Tibial nerve (tissue), 4 donors: ENCODE measurements at places on chromosomes 16 and 17.

DNA sequence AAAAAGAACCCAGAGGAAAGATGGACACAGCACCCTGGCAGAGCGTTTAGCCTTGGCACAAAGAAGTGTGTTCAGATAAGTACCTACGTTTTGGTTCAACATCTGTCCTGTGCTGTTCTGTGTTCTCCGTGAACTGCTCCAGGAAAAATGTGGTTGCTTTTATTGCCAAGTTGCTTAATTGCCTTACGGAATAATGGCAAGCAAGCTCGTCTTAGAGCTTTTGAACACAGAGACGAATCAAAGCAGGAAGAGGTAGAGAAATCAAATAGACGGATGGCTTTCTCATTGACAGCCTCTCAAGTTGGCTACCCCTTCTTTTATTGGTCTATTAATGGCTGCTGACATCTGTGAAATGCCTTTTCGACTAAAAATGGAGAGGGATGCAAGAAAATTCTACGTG is 911.1 kb upstream of the EEF2KMT start:
- DNase-seq = no peak

- DNase-seq = no peak
Measured at GRCh38 chr17:51818777-51819176, 339.7 kb downstream of the CA10 start.

GRCh38 chr17:9971991-9972390 is 66.9 kb upstream of the RCVRN start:
- peak; percentile 58 for DNase-seq

DNA sequence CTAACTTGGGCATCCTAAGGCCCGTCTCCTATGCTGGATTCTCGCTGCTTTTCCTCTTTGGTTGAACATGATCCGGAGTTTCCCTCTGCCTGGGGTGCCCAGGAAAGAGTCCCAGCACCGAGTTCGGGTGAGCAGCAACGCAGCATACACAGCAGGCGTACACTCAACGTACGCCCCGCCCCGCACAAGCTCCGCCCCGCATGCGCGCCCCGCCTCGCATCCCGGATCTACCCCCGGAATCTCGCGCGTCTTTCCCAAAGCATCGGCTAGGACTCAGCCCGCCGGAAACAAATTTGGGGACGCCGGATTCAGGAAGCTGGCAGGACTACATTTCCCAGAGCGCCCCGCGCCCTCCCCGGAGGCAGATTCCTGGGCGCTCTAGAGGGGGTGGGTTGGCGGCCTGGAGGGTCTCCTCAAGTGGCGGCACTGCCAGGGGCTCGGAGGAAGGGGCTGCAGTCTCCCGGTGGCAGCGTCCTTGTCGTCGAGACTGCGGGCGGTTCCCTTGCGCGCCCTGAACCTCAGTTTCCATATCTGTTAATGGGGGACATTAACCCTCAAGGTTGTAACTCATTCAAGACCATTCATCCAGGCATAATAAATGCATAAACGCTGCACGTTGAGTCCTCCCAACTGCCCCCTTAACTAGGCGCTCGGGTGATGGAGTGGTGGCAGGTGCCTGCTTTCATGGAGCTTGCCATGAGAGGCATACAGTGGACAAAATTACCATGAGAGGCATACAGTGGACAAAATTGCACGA is 1.8 kb upstream of the ZNF500 start:
- peak; percentile 98 for DNase-seq

DNA sequence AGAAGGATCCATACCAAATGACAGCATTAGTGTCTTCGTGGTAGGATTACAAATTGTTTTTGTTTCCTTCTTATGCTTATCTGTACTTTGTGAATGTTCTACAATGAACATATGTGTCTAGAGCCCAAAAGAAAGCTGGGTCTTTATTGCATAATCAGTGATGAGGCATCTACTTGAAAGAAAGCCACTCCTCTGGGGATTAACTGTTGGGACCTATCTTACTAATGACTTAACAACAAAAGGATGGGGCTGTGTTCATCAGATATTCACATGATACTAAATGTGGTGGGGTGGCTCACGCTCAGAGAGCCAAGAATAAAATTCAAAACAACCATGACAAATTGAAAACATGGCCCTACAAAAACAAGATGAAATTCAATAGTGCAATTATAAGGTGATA is 160.2 kb downstream of the RGS9 start:
- no peak for DNase-seq

DNA sequence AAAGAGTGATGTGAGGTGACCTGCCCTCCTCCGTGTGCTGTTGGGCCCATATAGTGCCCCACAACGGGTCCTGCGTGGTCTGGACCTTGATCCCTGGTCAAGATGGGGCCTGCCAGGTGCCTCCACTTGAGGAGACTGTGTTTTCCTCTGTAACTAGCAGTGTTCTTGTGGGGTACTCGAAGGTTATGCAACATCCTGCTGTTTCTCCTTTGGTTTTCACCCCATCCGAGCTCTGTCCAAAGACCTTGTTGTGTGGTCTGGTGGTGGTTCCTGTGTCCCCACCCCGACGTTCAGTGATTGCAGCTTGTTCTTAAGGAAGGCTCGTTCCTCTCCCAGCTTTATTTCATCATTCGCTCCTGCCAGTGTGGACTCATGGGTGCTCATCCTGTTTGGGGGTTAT is 38.7 kb upstream of the ZNF750 start:
- peak; percentile 40 for DNase-seq
